Right lung (tissue), 10 donors: ENCODE measurements at places on chromosomes 5 and 9. TPM values are rescaled to one million over a fixed set of nuclear protein-coding genes. Genes with fewer than 3 reads are reported as not detected.

Gene PCDHGA11
- polyA plus RNA-seq = 2.7 TPM

Gene CDKN2A
- 0.39 TPM for polyA plus RNA-seq

Gene SLCO6A1
- not detected for polyA plus RNA-seq

Gene INSL6
- polyA plus RNA-seq = 0.51 TPM

Gene SLC6A7
- 0.05 TPM for polyA plus RNA-seq

Gene ENTREP1
- polyA plus RNA-seq = 50.2 TPM

Gene GOLGA2
- polyA plus RNA-seq = 106 TPM

Gene LCP2
- 10.1 TPM for polyA plus RNA-seq

DNA sequence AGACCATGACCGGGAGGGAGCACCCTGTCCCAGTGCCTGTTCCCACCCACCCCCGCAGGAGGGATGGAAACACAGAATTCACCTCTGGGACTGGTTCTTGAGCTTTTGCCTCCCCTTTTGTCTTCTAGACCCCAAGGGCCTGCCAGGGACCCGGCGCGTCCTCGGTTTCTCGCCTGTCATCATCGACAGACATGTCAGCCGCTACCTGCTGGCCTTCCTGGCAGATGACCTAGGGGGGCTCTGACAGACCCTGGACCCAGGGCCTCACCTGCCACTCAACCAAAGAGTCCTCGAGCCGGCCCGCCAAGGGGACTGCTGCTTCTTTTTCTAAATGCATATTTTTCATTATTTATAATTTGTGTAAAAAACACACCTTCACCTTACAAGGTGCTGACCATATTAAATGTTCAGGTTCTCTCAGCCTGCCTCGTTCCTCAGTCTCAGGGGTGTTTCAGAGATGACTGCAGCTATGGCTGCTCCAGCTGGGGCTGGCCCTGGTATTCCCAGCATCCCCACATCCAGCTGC, 16.9 kb downstream of the CARD19 start:
- DNase-seq = no peak

GRCh38 chr5:149288436-149288835, 16.8 kb downstream of the AFAP1L1 start:
- DNase-seq = peak; percentile 38

GRCh38 chr5:74184649-74185048, 455.9 kb downstream of the ENC1 start:
- DNase-seq = no peak

DNA sequence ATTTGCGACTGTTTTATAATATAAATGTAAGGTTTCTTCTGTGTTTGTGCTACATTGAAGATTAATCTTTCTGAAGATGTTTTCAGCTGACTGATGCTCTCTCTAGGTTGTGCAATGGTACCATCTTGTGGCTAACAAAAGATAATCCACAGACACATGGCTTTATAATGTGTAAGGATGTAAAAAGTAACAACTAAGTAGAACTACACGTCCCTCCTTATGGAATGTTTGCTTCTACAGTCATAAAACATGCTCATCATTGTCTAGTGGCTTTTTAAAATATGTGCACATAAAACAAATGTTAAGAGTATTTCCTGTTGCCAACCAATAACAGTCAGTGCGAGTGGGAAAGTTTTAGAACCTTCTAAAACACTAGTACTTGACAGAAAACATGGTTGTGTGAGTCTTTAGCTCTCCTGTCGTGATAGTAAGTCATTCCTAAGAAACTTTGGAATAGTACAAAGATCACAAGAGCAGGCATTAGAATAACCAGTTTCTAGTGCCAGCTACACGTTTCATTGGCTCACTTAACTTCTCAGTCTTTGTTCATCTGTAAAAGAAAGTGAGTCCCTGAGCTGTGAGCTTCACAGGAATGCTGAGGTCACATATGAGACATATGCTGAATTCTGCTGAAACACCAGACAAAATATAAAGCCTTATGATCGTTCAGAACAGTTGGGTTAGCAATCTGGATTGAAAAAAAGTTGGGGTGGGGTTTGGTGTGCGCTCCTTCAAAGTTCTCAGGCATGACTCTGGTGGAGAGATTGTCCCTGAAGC, 75.7 kb upstream of the GLIS3 start:
- no peak for DNase-seq

GRCh38 chr5:90921418-90921973, 362.9 kb downstream of the ADGRV1 start:
- DNase-seq = no peak

DNA sequence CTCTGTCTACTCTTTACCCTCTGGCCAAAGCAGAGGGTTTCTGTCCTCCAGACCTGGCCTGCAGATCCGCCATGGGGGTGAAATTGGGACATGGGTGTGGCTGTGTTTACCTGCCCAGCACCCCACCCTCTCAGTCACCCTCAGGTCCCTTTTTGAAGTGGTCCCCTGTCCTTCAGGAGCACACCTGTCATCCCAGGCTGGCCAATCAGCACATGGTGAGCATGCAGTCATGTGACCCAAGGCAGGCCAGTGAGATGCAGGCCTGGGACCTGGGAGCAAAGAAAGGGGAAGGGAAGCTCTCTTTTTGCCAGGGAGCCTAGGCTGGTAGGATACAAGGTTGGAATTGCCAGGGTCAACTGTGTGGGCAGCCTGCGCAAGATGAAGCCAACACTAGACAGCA, 28.3 kb upstream of the IER5L start:
- no peak for DNase-seq

DNA sequence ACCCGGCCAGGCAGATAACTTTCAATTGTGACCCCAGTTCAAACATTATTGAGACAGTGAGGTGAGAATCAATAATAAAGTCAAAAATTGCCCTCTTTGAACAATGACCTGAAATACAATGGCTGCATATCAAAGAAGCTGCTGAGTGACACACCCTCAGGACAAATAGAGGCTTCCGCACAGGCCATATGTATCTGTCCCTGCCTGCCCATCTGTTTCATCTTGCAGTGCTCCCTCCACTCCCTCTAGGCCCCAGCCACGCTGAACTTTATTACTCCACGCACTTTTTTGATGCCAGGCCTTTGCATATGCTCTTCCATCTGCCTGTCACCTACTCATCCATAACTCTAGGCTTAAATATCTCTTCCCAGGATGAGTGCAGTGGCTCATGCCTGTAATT, 15.9 kb upstream of the PFDN1 start:
- DNase-seq = no peak

- DNase-seq = no peak
Measured at GRCh38 chr5:141840280-141840812, 37.9 kb downstream of the PCDH1 start.

DNA sequence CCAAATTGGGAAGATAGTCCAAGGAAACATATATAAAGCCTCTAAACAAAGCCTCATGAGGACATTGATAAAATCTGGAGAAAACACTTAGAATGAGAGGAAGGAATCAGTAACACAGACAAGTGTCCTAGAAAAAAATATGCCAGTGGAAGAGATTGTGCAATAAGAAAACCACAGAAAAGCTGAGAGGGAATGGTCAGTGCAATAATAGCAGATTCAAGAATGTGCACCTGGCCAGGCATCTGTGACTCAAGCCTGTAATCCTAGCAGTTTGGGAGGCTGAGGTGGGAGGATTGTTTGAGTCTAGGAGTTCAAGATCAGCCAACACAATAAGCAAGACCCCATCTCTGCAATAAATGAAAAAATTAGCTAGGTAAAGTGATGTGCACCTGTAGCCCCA, 691.2 kb upstream of the CDH6 start:
- no peak for DNase-seq

GRCh38 chr5:125125031-125125823, 378.8 kb upstream of the ZNF608 start:
- DNase-seq = no peak
